ENCODE measurements at places on chromosomes 4 and X. TPM values are rescaled to one million over a fixed set of nuclear protein-coding genes. Genes with fewer than 3 reads are reported as not detected.

The CCNI gene
- 350 TPM for total RNA-seq

The HTR2C gene
- total RNA-seq, result not detected

The ARMCX2 gene
- 45.7 TPM for total RNA-seq

The LRCH2 gene
- total RNA-seq, result 0.04 TPM

The GATA1 gene
- total RNA-seq, result not detected

The HTN1 gene
- total RNA-seq, result not detected

The COL4A6 gene
- total RNA-seq, result 27.5 TPM

The RS1 gene
- not detected for total RNA-seq

The MAGEB1 gene
- total RNA-seq, result not detected

The NDP gene
- not detected for total RNA-seq

The GAGE12E gene
- total RNA-seq, result not detected

All from hair follicular keratinocyte (primary cell).